Left lung (tissue), 14 donors: ENCODE measurements at places on chromosomes 4 and X. TPM values are rescaled to one million over a fixed set of nuclear protein-coding genes. Genes with fewer than 3 reads are reported as not detected.

GRCh38 chr4:152935631-152936445, at the start of gene FHDC1:
FHDC1 (plus strand) TSS chr4:152936323; CDS start chr4:152943058, 6,735 bp downstream.
- peak within 1 kb of the TSS; percentile 58 for H3K4me3 ChIP-seq
- no peaks in the 10 kb centered on the region for H3K36me3 ChIP-seq
- DNase-seq: peak; percentile 79
- H3K4me1 ChIP-seq: no peaks in the 10 kb centered on the region
- peaks cover 78% of the 10 kb centered on the region for H3K27me3 ChIP-seq

DNA sequence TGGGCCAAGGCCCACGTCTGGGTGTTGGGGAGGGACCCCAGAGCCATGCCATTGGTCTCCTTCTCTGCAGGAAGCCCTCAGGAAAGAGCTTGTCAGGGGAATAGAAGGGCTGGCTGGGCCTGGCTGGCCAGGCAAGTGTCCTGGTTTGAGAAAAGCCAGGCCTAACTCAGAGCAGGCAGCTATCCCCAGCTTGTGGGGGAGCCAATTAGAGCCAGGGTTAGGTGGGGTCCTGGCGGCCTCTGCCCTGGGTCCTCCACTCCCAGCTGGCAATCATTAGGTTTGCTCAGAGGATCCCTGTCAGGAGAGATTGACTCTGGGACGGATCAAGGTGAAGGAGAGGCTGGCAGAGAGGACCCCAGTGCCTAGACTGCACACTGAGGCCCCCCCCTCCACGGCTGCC, 64.8 kb downstream of the PJA1 start:
- H3K4me1 ChIP-seq: no peaks in the 10 kb centered on the region
- H3K4me3 ChIP-seq: no peak overlapping the region
- no peak overlapping the region for H3K27ac ChIP-seq
- no peak for DNase-seq
- H3K27me3 ChIP-seq: no peaks in the 10 kb centered on the region

- H3K27ac ChIP-seq: no peak overlapping the region
- peaks cover 14% of the 10 kb centered on the region for H3K4me1 ChIP-seq
- no peak overlapping the region for H3K4me3 ChIP-seq
These were observed 2.7 kb downstream of the EPHA5 start for GRCh38 chr4:65667506-65668041.

GRCh38 chr4:99821918-99822503, 5.4 kb downstream of the DAPP1 start:
- no peaks in the 10 kb centered on the region for H3K36me3 ChIP-seq
- no peaks in the 10 kb centered on the region for H3K27me3 ChIP-seq
- DNase-seq: no peak
- H3K4me3 ChIP-seq: no peak overlapping the region

DNA sequence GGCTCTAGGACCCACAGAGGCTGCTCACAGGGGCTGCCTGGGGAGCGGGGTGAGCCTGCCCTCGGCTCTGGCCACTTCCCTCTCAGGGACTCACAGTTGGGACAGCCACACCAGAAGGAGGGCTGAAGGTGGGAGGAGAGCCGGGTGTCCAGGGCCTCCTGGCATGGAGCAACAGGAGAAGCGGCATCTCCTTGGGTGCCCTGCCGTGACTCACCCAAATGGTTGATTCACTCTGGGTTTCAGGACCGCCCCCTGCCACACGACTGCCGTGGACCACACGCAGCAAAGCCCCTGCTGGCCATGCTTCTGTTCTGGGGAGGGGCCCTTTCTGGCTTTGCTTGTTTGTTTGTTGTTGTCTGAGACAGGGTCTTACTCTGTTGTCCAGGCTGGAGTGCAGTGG, 86.0 kb upstream of the AFAP1 start:
- H3K36me3 ChIP-seq: no peaks in the 10 kb centered on the region
- H3K4me3 ChIP-seq: no peak overlapping the region
- no peaks in the 10 kb centered on the region for H3K4me1 ChIP-seq
- no peak overlapping the region for H3K27ac ChIP-seq

- no peaks in the 10 kb centered on the region for H3K27me3 ChIP-seq
- H3K4me1 ChIP-seq: no peaks in the 10 kb centered on the region
- H3K27ac ChIP-seq: no peak overlapping the region
These were observed 400.9 kb upstream of the FGF13 start for GRCh38 chrX:139112432-139112831.

DNA sequence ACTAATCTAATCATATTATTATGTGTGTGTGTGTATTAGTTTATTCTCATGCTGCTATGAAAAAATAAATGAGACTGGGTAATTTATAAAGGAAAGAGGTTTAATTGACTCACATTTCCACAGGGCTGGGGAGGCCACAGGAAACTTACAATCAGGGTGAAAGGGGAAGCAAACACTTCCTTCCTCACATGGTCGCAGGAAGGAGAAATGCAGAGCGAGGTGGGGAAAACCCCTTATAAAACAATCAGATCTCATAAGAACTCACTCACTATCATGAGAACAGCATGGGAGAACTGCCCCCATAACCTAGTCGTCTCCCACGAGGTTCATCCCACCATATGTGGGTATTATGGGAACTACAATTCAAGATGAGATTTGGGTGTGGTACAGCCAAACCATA, 190.9 kb upstream of the TAPT1 start:
- DNase-seq: no peak
- H3K4me1 ChIP-seq: no peaks in the 10 kb centered on the region
- H3K27me3 ChIP-seq: no peaks in the 10 kb centered on the region
- no peak overlapping the region for H3K4me3 ChIP-seq

GRCh38 chr4:36351082-36351666, 69.8 kb downstream of the DTHD1 start:
- H3K36me3 ChIP-seq: no peaks in the 10 kb centered on the region
- no peak overlapping the region for H3K27ac ChIP-seq
- no peak overlapping the region for H3K4me3 ChIP-seq

DNA sequence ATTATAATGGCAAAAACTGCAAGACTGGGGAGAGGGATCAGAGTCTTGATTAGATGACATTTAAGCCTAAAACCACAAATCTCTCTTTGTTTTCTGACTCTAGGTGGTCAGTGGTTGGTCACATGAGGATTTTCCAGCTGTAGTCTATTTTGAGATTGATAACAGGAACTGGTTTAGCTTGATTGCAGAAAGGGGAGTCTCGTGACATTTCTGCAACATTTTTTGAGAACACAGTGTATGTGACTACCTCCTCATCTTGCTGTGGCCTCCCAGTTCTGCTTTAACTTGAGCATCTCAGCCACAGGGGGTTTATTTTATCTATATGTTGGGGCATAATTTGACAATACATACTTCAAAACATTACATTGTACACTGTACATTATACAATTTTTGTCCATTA, 726.4 kb upstream of the MAGEB2 start:
- H3K4me3 ChIP-seq: no peak overlapping the region
- no peak overlapping the region for H3K27ac ChIP-seq
- no peak for DNase-seq
- H3K27me3 ChIP-seq: no peaks in the 10 kb centered on the region
- H3K36me3 ChIP-seq: no peaks in the 10 kb centered on the region

GRCh38 chrX:146934256-146934655, 119.7 kb upstream of the CXorf51A start:
- H3K36me3 ChIP-seq: no peaks in the 10 kb centered on the region
- DNase-seq: no peak
- H3K4me1 ChIP-seq: no peaks in the 10 kb centered on the region

DNA sequence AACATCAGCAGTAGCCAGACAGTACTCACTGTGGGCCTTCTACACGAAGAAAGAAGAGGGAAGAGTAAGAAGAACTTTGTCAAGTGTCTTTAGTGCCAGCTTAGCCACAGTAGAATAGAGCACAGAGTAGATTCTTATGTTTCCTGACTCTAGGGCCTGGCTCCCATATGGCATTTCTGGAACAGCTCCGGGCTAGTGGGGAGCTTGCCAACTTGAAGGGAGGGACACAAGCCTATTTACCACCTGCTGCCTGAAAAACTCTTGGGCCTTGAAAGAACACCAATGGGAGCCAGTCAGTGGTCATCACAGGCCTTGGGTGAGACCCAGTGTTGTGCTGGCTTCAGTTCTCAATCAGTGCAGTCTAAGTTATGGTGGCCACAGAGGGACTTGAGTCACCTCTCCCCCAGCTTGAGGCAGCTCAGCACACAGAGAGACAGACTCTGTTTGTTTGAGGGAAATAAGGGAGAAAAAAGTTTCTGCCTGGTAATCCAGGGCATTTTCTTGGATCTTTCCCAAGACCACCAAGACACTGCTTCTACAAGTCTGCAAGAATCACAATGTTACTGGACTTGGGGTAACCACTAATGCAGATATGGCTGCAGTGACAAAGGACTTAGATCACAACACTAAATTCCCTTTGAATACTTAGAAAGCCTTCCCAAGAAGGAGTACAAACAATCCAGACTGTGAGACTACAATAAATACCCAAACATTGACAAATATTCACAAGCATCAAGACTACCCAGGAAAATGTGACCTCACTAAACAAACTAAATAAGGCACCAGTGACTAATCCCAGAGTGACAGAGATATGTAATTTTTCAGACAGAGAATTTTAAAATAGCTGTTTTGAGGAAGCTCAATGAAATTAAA, 261.0 kb upstream of the NDST3 start:
- no peak overlapping the region for H3K4me3 ChIP-seq
- no peaks in the 10 kb centered on the region for H3K27me3 ChIP-seq
- H3K4me1 ChIP-seq: no peaks in the 10 kb centered on the region
- no peak overlapping the region for H3K27ac ChIP-seq

DNA sequence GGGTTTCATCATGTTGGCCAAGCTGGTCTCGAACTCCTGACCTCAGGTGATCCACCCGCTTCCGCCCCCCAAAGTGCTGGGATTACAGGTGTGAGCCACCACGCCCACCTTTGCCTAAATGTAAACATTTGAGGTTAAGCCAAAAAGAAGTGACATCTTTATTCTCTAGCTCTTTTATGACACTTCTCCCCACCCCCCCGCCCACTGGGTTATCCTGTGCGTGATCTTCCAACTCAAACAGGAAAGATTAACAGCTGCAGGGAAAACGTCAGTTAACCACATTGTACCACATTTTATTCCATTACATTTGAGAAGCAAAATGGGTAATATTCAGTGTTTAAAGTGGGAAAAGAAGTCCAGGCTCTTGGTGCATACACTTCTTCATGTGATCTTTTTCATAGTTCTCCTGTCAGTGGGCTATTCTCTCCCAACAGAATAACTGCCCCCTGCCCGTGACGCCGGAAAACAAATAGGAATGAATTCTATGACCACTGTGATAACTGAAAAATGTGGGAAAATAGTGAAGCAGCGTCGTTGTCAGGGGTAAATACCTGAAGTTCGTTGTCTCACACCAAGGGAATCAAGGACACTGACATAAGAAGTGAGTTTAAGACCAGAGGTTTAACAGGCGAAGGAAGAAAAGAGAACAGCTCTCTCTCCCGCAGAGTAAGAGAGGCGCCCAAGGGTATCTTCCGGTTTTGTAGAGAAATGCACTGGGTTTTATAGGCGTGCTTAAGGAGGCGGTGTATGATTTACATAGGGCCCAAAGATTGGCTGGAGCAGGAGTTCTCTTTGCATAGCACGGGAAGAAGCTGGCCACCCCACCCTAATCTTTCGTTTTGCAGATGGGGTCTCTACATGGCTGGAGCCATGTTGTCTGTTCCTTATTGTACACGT, 9.7 kb upstream of the SRD5A3 start:
- no peaks in the 10 kb centered on the region for H3K36me3 ChIP-seq
- no peak for DNase-seq
- H3K27ac ChIP-seq: no peak overlapping the region
- no peak overlapping the region for H3K4me3 ChIP-seq
- H3K27me3 ChIP-seq: no peaks in the 10 kb centered on the region
- H3K4me1 ChIP-seq: no peaks in the 10 kb centered on the region

DNA sequence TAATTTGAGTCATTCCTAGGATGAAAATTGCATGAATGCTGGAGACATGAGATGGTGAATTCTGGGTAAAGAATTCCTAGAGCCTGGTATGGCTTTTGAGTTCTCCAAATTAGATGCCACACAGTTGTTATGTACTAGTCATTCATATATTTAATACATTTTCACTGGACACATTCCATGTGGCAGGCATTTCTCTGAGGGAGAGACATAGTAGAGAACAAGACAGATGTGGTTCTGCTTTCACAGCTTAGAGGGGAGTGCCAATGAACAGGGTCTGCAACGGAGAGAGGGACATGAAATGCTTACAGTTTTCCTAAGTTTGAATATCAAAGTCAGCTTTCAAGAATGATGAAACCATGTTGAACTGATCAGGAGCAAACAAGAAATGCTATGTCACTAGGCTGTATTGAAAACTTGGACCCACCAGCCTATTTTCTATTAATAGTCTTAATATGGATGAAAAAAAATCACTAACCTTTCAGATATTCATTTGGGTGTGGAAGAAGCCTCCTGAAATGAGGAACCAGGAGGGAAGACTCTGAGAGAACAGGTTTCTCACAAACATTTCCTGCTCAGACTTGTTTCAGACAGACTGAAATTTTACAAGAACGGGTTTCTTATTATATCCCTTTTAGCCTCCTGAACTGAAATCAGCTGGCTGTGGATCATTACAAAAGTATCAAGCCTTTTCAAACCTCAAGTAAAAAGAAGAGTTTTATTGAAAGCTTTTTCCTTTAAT, 276.0 kb upstream of the TET2 start:
- no peak overlapping the region for H3K4me3 ChIP-seq
- H3K27ac ChIP-seq: peak overlapping the region; percentile 0
- H3K27me3 ChIP-seq: no peaks in the 10 kb centered on the region
- peaks cover 13% of the 10 kb centered on the region for H3K4me1 ChIP-seq
- no peak for DNase-seq

- H3K27me3 ChIP-seq: no peaks in the 10 kb centered on the region
- no peak for DNase-seq
- H3K4me1 ChIP-seq: peaks cover 8% of the 10 kb centered on the region
- H3K4me3 ChIP-seq: no peak overlapping the region
These were observed 50.2 kb downstream of the ANKRD17 start for GRCh38 chr4:73208376-73208775.

The FOXP3 gene
- total RNA-seq: 0.45 TPM

The MAGEB16 gene
- not detected for total RNA-seq
